ENCODE measurements at places on chromosomes 4 and X.

GRCh38 chrX:34768290-34768689 is 111.2 kb upstream of the TMEM47 start:
- no peak for DNase-seq

DNA sequence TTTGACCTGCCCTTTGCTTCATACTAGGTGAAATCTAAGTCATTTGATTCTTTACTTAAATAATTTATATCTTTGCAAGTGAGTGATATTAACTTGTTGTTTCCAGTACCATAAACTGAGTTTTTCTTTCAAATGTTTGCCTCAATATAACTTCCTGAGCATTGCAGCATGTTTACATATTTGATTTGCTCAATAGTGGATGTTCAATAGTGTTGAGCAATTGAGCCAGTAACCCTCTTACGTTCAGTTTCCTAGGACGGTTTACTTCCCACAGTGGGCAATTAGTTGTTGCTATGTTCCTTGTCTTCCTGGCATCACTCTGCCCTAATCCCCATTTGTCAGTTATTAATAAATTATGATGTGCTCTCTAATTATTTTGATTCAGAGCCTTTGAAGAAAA is 278.5 kb downstream of the EPHA5 start:
- DNase-seq, result no peak

- DNase-seq, result no peak
Measured at GRCh38 chr4:108774809-108775530, 12.1 kb upstream of the ETNPPL start.

DNA sequence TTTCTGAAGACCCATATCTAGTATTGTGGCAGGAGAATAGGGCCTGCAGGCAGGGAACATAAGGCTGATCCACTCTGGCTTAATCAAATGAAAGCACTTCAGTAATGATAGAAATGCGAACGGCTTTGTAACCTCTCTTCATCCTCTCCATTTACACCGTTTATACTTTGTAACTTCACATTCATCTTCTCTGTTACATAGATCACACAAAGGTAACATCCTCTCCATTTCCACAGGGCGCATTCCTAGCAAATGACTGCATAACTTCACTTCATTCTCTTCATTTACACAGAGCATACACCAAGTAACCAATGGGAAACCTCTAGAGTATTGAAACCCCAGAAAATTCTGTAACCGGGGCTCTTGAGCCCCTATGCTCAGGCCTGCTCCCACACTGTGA is 65.5 kb upstream of the SLC34A2 start:
- DNase-seq, result no peak

DNA sequence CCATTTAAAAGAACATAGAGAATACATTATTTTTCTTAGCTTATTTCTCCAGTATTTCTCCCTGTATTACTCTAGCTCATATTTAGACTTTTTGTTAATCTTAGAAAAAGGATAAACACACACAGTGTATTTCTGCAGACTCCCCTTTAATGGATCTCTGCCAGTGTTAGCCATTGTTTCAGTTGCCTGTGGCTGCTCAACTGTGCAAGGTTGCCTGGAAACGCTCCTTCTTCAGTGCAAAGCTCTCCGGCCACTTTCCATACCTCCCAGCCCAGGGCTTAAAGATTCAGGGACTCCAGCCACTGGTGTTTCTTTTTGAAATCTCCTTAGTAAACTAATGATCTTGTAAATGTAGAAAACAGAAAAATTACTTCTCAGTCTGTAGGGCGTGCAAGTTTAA is 104.9 kb downstream of the SLIT2 start:
- DNase-seq, result peak; percentile 59

- DNase-seq, result no peak
Measured at GRCh38 chr4:528296-528695, 29.3 kb downstream of the PIGG start.

DNA sequence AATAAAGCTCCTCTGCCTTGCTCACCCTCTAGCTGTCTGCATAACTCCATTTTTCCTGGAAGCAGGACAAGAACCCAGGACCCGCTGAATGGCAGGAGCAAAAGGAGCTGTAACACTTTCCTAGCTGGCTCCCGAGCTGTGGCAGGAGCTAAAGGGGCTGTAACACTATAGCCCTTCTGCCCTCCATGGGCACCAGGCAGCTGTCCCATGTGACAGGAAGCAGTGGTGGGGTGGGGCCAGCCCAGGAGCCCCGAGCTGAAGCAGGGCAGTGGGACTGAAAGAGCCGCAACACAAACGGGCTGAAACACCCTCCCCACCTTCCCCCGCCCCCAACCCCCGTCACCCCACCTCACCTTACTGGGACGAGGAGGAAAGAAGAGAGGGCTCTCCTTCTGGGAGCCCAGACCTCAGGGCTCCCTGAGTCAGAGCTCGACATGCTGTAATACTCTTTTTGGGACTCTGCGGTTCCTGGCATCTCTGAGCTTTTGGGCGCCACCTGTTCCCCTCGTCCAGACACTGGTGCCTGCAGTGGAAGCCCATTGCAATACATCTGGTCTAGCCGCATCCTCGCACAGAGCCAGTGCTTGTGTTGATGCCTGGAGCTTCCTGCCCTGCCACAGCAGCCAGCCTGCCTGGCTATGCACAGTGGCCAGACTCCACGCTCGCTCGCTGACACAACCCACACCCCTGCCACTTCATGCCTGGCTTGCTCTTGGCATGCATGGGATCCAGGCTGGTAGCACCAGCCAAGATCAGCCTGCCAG is 39.4 kb downstream of the PPM1K start:
- DNase-seq, result no peak

DNA sequence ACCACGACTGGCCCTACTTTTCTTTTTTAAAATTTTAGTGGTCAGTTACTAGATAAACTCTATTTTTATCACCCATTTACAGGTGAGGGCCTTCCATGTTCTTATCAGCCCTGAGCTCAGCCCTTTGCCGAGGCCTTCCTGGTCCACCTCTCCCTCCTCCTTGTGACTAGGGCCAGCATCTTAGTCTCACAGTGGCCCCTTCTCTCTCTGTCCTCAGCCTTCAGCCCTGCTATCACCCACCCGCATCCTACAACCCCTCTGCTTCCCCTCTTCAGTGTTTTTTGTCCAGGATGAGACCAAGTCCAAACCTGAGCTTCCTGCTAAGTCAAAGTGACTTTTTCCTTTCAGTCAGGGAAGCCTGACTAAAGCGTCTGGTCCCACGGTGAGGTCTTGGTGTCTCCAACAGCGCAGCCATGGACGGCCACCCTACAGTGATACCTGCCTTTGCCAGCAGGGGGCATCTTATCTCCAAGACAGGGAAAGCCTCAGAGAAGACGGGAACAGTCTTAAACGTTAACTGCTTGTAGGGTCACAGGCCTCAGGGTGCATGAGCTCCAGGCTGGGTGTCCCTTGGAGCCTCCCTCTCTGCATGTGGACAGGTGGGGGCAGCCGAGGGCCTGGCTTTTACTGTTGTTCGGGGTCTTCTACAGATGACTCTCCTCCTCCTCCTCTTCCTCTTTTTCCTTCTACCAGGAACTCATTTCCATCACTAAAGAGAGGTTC is 11.7 kb upstream of the GAGE10 start:
- DNase-seq, result peak; percentile 39

GRCh38 chr4:112023402-112023950 is 121.8 kb upstream of the FAM241A start:
- DNase-seq, result no peak

- DNase-seq, result no peak
Measured at GRCh38 chr4:19462117-19462516, 789.6 kb upstream of the SLIT2 start.

DNA sequence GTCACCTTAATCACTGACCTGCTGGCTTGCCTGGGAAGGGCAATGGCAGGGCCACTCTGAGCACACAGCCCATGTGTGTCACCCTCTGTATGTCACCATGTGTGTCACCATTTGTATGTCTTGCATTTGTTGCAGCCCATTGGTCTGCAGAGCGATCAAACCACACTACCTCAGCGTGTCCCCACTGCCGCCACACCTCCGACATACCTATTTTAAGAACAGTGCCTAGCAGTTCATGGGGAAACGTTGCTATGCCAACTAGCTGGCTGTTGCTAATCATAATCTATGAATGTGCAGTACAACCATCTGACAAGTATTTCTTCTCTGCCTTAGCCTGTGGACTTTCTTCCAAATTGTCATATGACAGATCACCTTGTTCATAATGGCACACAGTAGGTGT is 8.0 kb upstream of the CRMP1 start:
- DNase-seq, result no peak

DNA sequence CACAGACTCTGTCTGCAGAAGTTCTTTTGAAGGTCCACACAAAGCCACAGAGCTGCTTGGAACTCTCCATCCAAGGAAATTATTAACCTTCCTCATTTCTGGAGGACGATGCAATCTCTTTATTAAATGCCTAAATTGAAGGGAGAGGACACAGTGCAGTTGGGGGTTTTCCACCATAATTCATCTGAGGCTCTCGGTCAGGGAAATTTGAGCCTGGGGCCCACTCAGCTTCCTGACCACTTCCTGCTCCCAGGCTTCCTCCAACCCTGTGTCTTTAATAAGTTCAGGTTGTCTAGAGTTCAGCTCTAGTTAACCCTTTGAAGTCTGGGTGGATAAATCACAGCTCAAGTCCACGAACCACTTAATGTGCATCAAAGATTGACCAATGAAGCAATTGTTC is 58.5 kb downstream of the PRPS1 start:
- DNase-seq, result peak; percentile 28

DNA sequence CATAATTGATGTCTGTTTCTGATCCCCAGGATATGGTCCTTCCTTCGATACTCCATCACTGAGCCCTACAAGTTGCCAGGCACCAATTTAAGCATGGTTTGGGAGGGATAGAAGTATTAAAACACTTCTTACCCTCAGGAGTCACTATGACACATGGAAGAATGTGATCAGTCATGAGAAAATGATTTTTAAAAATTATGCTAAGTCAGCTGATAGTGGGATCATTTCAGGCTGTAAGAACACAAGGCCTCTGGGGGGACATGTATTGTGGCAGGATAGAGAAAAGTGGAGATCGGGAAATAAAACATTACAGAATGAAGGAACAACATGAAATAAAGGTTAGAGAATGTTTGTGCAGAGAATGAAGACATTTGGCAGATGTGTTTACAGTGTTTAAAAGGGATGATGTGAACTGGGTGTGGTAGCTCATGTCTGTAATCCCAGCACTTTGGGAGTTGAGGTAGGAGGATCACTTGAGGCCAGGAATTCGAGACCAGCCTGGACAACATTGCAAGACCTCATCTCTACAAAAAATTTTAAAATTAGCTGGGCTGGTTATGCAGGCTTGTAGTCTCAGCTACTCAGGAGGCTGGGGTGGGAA is 64.0 kb downstream of the ELOVL6 start:
- DNase-seq, result no peak

- no peak for DNase-seq
Measured at GRCh38 chr4:44861756-44862155, 135.4 kb upstream of the GNPDA2 start.

GRCh38 chr4:8820178-8821102 is 51.2 kb downstream of the HMX1 start:
- no peak for DNase-seq

- peak; percentile 36 for DNase-seq
Measured at GRCh38 chr4:16225167-16225862, 956 bp downstream of the TAPT1 start.

DNA sequence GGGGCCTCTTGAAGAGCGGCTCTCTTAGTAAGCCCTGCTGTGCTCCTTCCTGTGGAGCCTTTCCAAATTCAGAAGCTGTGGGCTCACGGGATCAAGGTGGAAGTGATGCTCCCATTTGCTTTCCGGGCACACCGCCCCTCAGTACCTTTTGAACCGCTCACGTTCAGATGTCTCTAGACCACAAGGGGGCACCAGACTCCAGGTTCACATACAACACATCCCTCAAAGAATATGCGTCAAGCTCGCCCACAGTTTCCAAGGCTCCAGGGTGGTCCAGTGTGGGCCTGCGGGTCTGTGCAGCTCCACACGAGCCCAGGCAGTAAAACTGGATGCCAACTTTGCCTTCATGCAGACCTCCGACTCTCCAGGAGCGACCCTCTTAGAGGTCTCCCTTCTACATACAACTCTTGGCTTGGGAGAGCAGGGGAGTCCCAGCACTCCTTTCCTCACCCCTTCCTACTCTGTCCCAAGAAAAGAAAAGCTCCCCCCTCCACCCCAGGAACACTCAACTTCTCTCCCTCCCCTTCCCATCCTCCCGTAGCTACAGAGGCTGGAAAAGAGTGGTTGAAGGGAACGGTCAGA is 11.0 kb downstream of the SUPT20HL1 start:
- DNase-seq, result peak; percentile 56

DNA sequence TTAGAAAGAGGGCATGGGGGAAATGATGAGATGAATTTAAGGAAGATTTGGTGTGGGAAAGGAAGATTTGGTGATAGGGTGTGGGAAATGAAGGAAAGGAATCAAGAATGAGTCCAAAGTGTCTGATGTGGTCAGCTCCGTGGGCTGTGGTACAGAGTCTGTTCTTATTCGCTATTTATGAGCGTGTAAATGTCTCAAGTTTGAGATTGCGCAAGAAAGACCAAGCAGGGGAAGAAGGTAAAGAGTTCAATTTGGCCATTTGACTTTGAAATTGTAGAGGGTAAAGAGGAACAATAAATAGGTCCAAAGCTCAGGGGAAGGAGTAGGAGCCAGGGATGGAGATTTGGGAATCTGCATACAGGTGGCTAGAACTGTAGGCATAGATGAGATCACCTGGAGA is 11.3 kb upstream of the SMS start:
- DNase-seq, result no peak

DNA sequence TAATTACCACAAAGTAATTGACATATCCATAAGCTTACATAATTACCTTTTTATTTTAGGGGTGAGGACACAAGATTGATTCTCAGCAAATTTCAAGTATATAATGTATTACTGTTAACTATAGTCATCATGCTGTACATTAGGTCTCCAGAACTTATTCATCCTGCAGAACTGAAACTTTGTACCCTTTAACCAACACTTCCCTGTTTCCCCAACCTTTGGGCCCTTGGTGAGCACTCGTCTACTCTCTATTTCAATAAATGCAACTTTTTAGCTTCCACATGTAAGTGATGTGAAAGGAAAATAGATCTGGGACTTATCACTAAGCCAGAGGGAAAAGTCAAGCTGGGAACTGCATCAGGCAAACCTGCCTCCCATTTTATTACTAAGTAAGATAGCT is 33.6 kb upstream of the CCNG2 start:
- DNase-seq, result no peak

DNA sequence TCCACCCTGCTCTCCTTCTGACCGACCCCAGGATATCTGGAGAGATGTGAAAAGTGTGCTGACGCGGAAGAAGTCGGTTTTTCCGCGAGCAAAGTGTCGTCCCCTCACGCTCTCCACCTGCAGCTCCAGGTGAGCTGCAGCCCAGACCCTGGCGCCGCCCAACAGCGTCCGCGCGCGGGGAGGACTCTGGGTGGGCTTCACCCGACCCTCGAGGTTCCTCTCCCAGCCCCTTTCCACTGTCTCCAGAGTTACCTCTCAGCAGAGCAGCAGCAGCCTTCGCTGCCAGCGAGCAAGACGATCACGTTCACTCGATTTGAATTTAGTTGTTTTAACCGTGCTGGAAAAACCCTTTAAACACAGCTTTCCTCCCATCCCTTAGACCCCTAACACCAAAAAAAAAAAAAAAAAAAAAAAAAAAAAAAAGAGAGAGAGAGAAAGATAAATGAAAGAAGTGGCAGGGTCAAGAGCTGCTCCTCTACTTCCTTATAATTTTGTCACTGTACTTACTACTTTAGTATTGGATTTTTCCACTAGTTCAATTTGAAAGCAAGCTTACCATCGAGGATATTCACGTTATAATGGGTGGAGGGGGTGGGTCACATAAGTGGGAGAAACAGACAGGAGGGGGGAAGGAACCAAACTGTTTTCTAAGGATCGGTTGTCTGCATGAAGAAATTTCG is 758 bp upstream of the NR3C2 start:
- DNase-seq, result no peak

GRCh38 chrX:49910344-49910743 is 12.1 kb upstream of the CLCN5 start:
- DNase-seq, result no peak
